ENCODE measurements at places on chromosomes 7 and 10.

- DNase-seq: no peak
Observed at GRCh38 chr7:21898265-21898930, 47.3 kb downstream of the CDCA7L start.

- DNase-seq: peak; percentile 59
Observed at GRCh38 chr10:96831867-96832720, at the start of gene LCOR. Gene LCOR (plus strand): TSS chr10:96832298. CDS start chr10:96949058, 116,760 bp downstream.

GRCh38 chr10:9781666-9782065, 1236.0 kb upstream of the CELF2 start:
- DNase-seq: no peak

- DNase-seq: no peak
Observed at GRCh38 chr7:120799147-120799546, 58.8 kb downstream of the TSPAN12 start.

DNA sequence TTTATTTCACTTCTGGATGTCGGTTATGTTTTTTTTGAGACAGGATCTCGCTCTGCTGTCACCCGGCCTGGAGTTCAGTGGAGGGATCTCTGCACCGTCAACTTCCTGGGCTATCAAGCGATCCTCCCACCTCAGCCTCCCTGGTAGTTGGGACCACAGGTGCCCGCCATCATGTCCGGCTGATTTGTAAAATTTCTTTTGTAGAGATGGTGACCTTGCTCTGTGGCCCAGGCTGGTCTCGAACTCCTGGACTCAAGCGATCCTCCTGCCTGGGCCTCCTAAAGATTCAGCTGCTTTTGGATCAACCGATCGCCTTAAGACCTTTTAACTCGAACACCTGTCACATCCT, 606 bp upstream of the RABGEF1 start:
- DNase-seq: no peak

GRCh38 chr10:33460505-33461294, 126.2 kb upstream of the NRP1 start:
- no peak for DNase-seq

- DNase-seq: no peak
Observed at GRCh38 chr7:86768967-86769760, 125.5 kb downstream of the GRM3 start.

DNA sequence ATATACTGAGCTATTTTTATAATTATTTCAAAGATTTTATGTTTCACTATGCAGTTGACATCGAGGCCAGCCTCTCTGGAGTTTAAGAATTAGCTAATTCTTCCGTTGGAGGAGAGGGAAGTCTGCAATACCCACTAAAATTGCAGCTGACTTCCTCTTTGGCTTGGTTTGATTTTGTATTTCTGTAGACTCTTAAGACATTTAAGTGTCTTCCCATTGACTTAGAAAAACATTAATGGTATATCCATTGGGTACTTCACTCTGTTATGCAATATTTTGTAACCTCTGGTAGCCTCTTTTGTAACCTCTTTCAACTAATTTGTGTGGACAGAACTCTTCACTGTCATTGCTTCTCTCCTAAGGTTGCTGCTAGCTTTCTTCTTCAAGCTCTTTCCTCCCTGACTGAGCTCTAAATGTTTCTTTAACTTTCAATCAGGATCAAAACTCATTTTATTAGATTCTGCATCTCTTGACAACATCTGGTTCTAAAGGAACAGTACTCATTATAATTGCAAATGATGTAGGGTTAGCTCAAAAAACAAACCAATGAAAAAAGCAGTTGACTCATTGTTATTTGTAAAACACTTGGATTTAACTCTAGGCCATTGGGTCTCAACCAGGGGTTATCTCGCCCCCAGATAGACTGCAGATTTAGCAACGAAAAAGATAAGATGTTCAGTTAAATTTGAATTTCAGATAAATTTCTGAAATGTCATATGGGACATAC, 1.7 kb upstream of the ANKRD22 start:
- DNase-seq: no peak

- DNase-seq: peak; percentile 58
Observed at GRCh38 chr7:132783824-132784223, 207.6 kb upstream of the PLXNA4 start.

- no peak for DNase-seq
Observed at GRCh38 chr7:27419581-27420177, 177.1 kb downstream of the EVX1 start.

GRCh38 chr7:50858528-50859245, 76.0 kb upstream of the GRB10 start:
- no peak for DNase-seq

- no peak for DNase-seq
Observed at GRCh38 chr7:4712281-4713182, 30.4 kb downstream of the FOXK1 start.

Data from HCT116 (cell line).